ENCODE measurements at places on chromosomes 16 and 17.

DNA sequence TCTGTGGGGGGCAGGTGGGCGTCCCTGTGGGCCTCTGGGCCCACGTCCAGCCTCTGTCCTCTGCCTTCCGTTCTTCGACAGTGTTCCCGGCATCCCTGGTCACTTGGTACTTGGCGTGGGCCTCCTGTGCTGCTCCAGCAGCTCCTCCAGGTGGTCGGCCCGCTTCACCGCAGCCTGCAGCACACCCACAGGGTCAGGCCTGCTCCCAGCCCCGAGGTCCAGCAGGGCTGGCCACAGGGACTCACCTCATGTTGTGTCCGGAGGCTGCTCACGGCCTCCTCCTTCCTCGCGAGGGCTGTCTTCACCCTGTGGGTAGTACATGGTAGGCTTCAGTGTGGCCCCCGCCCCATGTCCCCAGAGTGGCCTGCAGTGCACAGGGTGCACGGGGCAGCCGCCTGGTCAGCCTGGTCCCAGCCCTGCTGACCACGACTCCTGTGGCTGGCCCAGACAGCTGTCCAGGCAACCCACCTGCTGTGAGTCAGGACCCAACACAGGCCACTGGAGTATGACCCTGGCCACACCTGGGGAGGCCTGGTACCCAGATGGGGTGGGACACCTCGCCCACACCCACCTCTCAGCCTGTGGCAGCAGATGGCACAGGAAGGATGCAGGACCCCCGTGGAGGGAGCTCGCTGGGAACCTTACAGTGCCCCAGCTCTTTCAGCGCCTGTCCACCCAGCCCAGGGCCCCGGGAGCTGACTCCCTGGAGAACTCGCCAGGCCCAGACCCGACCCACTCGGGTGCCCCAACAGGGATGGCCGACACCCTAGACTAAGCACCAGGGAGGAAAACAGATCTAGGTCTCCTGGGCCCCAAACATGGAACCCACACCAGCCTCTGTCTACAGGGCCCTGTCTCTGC lies 23.9 kb upstream of the AATK start:
- DNase-seq: no peak

DNA sequence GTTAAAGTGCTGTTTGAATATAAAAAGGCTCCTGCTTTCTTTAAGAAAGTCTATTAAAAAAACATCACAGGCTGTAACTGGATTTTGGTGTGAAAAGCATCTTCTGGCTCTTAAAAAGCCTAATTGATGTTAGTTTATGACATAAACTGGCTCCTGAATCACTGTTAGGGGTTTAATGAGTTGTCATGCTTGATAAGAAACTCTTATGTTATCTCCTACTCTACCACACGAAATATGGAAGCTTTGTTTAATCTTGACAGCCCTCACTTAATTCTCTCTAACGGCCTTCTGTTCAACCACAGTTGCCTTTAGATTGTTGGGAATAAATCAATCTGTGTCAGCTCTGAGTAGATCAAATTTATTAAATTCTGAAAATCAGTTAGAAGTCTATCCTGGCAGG lies 51.5 kb downstream of the CPPED1 start:
- DNase-seq: no peak

GRCh38 chr17:32636598-32637218 lies 149.9 kb downstream of the CDK5R1 start:
- DNase-seq: no peak

DNA sequence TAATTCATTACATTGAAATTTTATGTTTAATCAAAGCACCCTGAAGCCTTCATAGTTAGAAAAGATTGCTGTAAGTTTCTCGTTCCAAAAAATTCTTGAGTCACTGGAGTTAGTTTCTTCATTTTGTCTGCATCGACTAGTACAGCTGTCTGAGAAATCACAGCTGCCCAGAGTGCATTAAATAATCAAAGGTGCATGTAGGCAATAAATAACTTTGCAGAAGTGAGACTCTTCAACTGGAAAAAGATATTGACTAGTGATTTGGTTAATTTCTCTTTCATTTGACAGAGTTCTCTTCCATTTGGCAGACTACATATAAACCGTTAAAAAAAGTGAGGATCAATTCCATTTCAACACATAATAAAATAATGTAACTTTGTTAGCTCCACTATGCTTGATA lies 234.0 kb downstream of the CNTNAP4 start:
- DNase-seq: no peak

DNA sequence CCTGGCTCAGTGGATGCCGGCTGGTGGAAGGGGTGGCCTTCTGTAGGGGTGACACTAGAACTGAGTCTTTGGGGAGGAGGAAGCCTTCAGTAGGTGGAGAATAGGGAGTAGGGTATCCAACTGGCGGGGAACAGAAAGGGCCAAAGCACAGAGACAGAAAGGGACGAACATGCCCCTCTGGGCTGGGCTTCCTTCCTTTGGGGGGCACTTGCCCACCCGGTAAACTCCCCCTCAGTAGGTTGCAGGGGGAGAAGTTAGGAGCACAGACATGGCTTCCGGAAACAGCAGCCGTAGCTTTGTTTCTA lies 774 bp downstream of the ENGASE start:
- no peak for DNase-seq

DNA sequence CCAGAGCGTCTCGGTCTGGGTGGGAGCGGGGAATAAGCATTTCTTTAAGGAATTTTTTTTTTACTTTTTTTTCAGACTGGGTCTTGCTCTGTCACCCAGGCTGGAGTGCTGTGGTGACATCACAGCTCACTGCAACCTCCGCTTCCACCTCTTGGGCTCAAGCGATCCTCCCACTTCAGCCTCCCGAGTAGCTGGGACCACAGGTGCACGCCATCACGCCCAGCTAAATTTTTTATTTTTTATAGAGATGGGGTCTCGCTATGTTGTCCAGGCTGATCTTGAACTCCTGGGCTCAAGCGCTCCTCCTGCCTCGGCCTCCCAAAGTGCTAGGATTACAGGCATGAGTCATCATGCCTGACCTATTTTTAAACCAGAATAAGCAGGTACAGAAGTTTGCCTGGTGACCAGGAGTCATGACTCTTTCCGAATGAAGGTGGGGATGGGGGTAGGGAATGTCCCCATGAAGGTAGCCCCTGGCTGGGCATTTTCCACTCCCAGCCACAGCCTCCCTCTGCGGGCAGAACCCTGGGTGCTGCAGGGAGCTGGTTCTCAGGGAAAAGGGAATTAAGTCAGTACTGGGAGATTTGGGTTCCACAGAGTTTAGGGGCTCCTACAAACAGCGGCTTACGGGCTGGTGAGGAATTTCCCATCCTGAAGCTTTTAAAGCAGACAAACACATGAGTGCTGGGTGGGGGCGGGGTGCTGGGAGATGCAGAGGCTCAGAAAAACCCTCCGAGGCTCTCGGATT lies 48.3 kb downstream of the TBC1D16 start:
- no peak for DNase-seq

DNA sequence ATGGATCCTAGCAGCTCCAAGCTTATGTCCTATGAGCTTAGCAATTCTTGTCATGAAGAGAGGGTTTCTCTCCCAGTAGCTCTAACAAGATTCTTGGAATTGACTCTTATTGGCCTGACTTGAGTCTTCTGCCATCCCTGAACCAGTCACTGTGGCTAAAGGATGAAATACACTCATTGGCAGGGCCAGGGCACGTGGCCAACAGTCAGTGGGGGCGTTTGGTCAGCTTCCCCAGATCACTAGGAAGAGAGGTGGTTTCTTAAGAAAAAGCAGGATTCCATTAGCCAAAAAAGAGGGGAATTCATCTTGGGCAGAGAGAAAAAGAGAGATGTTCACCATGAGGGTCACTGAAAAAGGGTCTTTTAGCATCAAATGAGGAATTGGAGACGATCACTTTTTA lies 363.2 kb downstream of the SNX29 start:
- no peak for DNase-seq

DNA sequence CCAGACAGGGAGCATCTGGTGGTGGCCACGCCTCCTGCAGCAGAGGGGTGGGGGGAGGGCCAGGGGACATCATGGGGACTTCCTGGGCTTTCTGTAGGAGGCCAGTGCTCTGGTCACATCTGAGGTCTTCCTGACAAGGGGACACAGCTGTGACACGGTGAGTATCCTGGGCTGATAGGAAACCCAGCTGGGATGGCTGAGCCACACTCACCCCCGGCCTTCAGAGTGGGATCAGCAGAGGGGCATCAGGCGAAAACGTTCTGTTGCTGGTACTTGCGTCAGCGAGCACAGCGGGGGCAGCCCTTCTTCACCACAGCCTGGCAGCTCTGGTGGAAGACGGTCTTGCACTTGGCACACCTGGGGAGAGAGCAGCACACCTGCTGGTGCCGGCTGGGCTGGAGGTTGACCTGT lies 122.9 kb upstream of the SMURF2 start:
- no peak for DNase-seq

Measured in G401 (cell line).